ENCODE measurements at places on chromosomes 2 and 18.
A peak's percentile ranks its signal among the peaks of the same experiment; 100 is the strongest.

GRCh38 chr2:144230033-144230432 is 289.9 kb downstream of the ZEB2 start:
- no peak for DNase-seq

GRCh38 chr2:238166391-238167343 is 7.9 kb downstream of the ERFE start:
- no peak for DNase-seq

DNA sequence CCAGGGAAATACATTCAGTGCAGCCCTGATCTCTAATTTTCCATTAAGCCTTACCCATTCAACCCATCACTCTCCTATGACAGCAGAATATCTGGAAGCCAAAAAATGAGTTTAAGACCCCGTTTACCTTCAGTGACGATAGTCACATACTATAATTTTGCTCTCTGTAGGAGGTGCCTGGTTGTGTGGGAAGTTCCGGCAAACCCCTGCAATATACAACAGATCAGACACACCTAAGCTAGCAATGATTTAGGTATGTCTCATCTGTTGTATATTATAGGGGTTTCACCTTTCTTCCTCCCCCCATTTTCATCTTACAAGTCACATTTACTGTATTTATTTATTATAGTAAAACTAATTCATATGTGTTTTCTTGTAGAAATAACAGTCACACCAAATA is 101.7 kb downstream of the DOCK10 start:
- no peak for DNase-seq

DNA sequence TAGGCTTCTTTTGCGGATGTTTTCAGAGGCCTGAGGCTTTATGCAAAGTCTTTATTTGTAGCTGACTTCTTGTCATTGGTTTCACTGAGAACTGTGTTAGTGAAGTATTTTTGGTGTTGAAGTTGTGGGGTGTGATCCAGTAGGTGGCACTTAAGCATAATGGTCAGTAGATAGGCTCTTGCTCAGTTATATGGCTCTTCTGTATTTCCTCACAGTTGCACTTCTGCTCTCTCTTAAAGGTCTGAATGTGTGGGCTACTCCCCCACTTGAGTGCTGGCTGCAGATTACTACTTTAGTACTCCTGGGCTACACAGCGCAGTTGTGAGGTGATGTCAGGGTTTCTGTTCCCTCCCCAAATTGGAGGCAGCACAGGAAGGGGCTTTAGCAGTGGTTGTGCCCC is 133.8 kb upstream of the SCN7A start:
- DNase-seq = peak; percentile 97

DNA sequence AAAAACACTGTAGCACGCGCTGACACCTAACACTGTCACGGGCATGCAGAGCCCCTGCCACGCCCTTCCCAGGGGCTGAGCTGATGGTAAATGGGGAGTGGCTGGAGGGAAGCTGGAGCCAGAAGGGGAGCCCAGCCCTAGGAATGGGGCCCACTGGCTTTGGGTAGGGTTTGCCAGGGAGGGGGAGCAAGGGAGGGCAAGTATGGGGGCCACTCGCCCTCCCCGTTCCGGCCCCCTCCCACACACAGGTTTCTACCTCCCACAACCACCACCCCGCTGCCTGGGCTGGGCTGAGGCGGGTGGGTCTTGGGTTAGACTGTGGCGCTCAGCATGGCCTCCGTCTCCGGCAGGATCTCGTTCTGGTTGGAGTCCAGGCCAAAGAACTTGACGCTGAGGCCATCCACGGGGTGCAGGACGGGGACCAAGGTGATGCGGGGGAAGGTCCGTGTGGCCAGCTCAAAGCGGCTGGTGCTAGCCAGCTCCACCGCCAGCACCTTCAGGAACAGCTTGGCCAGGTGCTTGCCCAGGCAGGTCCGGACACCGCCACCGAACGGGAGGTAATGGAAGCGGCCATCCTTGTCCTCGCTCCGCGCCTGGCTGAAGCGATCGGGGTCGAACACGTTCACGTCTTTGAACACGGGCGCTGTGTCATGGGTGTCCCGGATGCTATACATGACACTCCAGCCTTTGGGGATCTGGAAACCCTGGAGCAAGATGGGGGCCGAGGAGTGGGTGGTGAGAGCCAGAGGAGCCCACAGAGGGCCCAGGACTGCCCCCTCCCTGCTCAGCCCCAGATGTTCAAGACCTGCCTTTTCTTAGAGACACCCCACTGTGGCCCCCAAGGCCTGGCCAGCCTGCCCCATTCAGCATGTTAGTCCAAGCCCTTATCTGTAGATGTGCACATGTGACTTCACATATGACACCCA is 15.5 kb downstream of the CYP26B1 start:
- no peak for DNase-seq

GRCh38 chr18:32937066-32937465 is 164.2 kb upstream of the KLHL14 start:
- no peak for DNase-seq

- DNase-seq = no peak
These were observed 403 bp downstream of the COL4A3 start for GRCh38 chr2:227164763-227165291.

DNA sequence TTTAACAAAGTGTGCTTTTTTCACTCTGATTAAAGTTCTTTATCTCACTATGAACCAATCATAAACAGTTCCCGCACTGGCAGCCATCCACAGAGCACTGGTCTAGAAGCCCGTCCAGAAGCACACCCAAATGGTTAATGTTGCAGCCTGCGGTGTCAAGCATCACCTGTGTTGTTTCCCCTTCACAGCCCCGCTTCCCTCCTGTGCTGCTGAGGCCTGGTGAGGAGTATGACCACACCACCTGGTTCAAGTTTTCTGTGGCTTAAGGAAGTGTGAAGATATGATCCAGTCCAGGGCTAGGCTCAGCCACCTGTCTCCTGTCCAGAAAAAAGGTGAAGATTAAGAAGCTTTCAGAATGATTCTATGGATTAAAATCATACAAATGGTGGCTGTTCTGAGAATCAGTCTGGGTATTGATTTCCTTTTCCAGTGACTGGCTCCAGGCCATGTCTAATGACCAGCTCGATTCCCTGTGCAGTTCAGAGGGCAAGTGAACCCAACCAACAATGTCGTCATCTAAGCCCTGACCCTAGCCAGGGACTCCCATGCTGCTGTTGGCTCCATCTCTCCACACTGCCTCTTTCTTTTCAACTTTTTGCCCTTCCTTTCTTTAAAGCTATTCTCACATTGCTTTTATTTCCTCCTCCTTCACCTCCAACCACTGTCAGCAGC is 17.7 kb downstream of the SRSF7 start:
- no peak for DNase-seq

GRCh38 chr2:152792974-152793373 is 74.6 kb downstream of the ARL6IP6 start:
- no peak for DNase-seq

DNA sequence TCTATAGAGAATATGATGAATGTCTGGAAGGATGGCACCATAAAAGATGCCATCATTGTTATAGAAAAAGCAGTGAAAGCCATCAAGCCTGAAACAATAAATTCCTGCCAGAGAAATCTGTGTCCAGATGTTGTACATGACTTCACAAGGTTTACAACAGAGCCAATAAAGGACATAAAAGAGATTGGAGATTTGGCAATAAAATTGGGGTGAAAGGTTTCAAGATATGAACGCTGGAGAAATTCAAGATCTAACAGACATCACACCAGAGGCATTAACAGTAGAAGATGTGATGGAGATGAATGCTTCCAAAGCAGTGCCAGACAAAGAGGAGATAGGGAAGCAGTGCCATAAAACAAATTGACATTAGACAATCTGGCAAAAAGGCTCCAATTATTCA is 518.8 kb upstream of the ACVR2A start:
- no peak for DNase-seq

GRCh38 chr2:158197940-158198339 is 96.3 kb downstream of the UPP2 start:
- DNase-seq = peak; percentile 68

GRCh38 chr2:25794544-25795276 is 83.6 kb downstream of the ASXL2 start:
- DNase-seq = no peak

DNA sequence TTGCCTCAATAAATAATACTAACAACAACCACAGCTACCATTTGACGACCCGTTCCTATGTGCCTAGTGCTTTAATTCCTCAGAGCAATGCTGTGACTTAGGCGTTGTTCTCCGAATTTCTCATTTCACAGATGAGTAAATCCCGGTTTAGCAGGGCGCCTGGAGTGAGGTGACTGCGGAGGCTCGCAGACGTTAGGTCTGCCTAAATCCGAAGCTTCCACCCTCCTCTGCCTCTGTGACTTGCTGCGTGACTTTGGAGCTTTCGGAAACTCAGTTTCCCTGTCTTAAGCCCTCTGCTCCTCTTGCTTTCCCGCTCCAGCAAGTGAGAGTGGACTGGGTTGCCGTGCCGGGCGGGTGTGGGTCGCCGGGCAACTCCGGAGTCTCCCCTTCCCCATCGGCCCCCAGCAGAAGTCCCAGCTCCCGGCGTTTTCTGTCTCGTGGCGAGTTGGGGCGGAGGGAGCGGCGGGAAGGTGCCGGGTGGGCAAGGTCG is 711 bp upstream of the ATOH8 start:
- no peak for DNase-seq

- DNase-seq = no peak
These were observed 40.1 kb downstream of the KCTD18 start for GRCh38 chr2:200469708-200470211.

DNA sequence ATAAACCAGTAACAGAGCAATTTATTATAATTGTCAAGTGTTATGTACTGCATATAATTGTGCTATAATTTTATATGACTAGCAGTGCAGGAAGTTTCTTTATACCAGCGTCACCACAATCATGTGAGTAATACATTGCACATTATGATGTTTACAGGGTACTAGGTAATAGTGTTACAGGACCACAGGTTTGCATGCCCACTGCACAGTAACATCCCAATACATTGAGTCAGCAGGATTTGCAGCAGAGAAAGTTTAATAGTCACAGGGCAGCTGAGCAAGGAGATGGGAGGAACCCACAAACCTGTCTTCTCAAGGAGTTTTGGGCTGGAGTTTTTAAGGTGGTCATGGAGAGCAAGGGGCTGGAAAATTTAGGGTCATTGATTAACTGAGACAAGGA is 1042.9 kb upstream of the ACVR2A start:
- no peak for DNase-seq

DNA sequence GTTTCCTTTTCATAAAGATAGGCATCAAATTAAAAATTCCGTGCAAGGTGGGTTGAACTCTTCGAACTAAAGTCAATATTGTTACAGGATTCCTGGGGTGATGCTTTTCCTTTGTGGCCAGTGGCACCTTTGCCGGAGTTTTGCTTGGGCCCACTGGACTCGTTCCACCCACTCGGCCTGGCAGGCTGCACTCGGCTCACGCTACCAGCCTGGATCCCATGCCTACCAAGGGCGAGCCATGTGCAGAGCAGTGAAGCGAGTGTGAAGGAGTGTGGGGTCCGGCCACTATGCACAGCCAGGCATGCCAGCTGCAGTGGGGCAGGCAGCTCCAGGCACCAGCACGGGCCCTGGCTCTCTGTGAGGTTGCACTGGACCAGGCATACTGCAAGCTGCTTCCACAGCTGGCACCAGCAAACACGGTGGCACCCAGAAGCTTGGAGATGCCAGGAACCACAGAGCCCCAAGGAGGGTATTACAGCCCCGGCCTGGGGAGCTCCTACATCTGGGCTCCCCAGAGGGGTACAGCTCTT is 83.6 kb downstream of the DTNB start:
- no peak for DNase-seq

GRCh38 chr18:3611313-3612090 is 161.5 kb downstream of the TGIF1 start:
- DNase-seq = no peak

DNA sequence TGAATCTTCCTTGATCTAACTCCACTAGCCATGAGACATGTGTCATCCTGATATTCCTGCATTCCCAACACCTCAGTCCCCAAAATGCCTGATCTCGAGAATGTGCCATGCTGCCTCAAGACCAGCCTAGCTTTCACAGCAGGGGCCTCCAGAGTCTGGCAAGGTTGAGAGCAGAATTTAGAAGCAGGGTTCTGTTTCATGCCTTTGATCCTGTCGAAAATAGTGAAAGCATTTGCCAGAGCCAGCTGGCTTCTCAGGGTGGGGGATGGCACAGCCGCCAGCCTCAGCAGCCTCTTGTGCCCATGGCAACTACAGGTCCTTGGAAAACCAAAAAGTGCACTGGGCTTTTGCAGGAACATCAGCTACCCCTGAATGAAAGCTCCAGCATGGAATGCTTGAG is 143.5 kb downstream of the RTN4 start:
- no peak for DNase-seq

- no peak for DNase-seq
These were observed 34.8 kb upstream of the EPG5 start for GRCh38 chr18:46001892-46002291.

GRCh38 chr2:203934041-203934492 is 2.5 kb upstream of the ICOS start:
- DNase-seq = no peak

DNA sequence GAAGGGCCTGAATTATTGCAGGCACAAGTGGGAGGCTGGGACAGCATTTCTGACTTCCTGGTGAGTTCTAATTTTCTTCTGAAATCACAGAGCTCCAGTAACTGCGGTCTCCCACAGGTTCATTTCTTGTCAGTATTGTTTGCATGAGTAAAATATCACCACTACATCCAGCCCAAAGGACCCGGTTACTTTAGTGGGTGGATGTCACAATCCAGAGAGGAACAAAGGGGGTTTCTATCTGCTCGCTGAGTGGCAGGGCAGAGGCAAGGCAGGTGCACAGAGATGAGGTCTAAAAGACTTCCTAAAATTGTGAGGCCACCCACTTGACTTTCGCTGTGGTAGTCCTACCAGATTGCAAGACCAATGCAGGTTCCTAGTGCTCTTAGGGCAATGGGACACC is 800.4 kb upstream of the ID2 start:
- DNase-seq = peak; percentile 52

GRCh38 chr2:191533693-191534180 is 144.2 kb upstream of the NABP1 start:
- DNase-seq = peak; percentile 69

- no peak for DNase-seq
These were observed 2.7 kb upstream of the MTLN start for GRCh38 chr2:110215091-110215490.

DNA sequence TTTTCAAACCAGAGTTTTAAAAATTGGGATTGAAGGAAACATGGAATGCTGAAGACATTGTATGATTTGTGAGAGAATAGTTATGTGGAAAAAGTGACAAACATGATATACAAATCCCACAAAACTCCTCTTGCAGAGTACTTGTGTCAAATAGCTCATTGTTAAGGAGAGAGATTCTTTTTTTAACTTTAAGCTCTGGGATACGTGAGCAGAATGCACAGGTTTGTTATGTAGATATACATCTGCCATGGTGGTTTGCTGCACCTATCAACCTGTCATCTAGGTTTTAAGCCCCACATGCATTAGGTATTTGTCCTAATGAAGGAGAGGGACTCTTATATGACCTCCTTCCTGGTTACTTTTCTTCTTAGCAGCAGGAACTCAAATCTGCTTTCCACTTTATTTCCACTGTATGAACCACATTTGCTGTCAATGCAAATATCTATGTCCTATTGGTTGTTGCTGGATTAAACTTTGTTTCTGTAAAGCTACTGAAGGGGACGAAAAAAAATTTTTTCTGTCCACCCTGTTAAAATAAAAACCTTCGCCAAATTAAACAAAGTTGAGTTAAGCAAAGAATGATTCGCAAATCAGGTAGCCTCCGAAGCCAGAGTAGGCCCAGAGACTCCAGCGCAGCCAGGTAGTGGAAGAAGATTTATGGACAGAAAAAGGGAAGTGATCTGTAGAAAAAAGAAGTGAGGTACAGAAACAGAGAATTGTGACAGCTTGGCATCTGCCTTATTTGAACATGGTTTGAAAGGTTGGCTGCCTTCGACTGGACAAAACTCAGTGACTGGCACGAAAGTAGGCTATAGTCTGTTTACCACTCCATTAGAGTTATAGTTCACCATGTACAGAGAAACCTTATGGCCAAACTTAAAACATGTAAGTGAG is 430.1 kb upstream of the CHST9 start:
- DNase-seq = no peak

GRCh38 chr2:130823886-130824491 is 12.7 kb upstream of the ARHGEF4 start:
- no peak for DNase-seq
